Activated T-helper 1 cell treated with Interleukin-2 at 50 U/mL for 16 hours (primary cell): ENCODE measurements at places on chromosomes 12 and 14.

DNA sequence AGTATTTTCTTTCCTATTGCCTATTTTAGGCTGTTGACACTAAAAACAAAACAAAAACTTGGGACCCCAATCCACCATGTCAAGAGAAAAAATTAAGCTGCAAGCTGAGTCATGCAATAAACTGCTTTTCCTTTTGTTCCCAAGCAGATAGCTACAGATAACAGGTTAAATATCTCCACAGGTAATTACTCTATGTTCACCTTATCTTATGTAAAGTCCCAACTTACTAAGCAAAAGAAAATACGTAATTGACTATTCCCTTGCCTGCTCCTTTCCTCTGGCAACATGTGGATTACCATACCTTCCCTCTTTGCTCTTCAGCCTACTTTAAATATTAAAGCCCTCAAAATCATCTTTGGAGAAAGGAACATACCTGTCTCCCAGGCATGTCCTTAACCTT is 19.2 kb upstream of the COX16 start:
- no peak for DNase-seq

DNA sequence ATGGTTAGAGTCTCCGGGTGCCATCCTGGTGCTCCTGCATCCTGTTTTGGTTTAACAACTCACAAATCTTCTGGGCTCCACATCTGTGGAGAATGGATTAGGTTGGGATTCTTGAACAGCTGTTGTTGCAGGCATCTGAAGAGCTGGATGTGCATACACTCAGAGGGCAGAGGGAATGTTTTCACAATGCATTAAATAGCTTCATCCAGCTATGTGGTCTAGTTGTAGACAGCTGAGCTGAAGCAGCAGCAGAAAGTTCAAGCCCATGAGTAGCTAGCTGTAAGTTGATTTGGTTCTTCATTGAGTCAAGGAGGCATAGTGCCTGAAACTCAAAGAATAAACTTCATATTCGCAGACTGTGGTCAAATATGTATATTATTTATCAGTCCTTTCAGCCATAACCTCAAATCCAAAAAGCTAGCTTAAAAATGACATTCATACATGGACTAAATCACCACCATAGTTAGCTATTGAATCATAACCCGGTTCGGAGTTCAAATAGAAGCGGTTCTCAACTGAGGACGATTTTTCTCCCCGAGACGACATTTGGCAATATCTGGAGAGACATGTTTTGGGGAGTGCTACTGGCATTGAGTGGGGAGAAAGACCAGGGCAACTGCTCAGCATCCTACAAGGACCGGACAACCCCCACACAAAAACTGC is 858 bp upstream of the ANKRD13A start:
- DNase-seq: no peak

DNA sequence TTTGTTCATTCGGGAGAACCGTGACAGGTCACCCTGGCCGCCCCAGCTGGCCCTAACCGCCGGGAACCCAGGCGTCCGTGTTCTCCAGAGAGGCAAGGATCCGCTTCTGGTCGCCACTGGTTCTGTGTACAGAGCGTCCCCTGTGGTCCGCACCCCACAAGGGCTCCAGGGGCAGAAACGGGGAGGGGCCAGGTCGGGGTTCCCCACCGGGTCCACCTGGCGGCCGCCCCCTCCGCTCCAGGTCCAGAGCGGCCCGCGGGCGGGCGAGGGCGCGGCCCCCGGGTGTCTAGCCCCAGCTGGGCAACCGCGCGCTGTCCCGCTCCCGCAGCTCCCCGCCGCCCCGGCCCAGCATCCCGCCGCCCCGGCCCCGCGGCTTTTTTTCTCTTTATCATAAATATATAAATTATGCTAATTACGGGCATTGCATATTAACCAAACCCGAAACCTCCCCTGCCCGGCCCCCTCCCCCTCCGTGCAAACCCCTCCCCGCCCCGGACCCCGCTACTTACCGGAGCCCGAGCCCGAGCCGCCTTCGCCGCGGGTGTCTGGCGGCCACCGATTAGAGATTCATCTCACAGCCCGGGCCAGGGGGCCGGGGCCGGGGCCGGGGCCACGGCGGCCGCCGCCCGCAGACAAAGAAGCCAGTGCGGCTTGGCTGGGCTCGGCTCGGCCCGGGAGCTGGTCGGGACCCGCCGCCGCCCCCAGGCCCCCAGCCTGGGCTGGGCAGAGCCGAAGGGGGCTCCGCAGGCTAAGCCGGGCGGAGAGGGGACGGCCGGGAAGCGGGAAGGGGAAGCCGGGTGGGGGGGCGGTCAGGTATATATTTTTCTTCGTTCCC is 512 bp downstream of the POU6F1 start:
- DNase-seq: peak; percentile 37

DNA sequence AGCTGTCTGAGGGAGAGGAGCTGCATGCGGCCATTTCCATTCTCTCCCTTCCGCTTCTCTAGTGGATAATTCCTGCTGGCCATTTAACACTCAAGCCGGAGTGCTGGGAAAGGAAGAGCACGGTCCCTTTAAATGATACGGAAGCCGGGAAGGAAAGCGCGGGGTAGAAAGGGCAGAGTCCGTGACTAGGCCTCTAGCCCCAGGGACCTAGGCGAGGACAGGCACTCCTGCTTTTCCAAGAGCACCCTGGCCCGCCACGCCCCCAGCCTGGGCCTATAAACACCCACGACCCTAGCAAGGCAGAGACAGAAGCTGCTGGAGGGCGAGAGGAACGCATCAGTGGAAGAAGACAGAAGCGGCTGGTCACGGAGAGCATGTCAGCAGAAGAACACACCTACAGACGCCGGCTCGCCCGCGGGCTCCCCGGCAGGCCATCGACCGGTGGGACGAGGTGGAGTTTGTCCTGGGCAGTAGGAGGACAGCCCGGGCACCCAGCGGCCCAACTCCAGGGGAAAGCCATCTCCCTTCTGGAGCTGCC is 1206.6 kb upstream of the TMEM132C start:
- no peak for DNase-seq

GRCh38 chr12:50102646-50103309 is 1.0 kb upstream of the GPD1 start:
- DNase-seq: no peak

DNA sequence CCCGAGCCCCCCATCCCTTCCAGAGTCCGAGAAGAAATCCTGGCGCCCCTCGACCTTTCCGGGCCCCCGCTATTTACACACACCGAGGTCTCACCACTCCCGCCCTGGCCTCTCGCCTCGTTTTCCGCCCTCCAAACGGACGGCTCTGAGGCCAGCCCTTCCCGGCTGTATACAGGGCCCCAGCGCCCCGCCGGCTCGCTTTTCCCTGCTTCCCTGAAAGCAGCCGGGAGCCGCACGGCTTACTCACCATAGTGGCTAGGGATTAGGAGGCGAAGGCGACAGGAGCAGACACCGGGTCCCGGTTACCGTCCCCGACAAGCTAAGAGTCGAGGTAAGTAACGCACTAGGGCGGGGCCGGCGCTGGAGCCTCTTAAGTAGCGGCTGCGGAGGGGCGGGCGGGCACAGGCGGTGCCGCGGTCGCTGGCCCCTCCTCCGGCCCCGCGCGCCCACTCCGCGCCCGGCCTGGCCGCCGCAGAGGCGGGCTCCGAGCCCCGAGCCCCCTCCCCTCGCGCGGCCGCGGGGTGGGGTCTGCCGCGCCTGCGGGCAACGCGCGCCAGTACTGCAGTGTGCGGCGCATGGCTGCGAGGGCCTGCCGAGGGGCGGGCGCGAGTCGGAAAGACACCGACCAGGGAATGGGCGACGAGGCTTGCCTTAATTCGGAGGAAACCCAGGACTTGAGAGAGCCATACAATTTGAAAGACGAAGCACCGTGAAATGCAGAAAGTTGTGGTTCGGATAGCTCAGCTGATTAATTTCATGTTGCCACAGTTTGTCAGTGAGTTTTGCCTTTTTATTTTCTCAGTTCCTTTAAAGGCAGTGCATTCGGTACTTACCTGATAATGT is at the start of gene TUBA1B:
Gene TUBA1B (minus strand): TSS at position 345 of the 843 bp plus-strand sequence. CDS start 95 bp downstream, at position 250.
- peak; percentile 85 for DNase-seq

DNA sequence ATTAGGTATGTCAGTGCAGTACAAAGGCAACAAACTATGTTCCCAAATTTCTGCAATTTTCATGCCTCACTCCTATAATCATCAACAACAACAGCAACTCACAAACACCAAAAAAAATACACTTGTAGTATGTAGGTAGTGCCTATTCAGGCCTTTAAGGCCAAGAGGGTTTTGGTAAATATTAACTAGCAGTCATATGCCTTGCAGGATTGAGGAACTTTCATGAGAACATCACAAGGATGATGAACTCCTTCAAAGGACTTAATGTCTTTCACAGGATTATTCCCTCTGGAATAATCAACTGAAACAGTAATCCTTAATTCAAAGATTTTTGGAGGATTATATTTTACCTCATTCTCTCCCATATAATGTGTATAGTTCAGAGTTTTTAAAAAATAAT is 293.8 kb downstream of the NOVA1 start:
- no peak for DNase-seq

GRCh38 chr12:70721656-70722357 is 84.6 kb upstream of the PTPRB start:
- DNase-seq: no peak
